Activated CD8-positive, alpha-beta memory T cell treated with anti-CD3 and anti-CD28 coated beads, Interleukin-2, amount 50 U/mL, for 4 hours (primary cell): ENCODE measurements at places on chromosomes 16 and 17.

GRCh38 chr17:41420134-41420533 is 4.3 kb downstream of the KRT37 start:
- no peak for DNase-seq

- no peak for DNase-seq
These were observed 5.1 kb downstream of the RAB37 start for GRCh38 chr17:74742153-74742515.

DNA sequence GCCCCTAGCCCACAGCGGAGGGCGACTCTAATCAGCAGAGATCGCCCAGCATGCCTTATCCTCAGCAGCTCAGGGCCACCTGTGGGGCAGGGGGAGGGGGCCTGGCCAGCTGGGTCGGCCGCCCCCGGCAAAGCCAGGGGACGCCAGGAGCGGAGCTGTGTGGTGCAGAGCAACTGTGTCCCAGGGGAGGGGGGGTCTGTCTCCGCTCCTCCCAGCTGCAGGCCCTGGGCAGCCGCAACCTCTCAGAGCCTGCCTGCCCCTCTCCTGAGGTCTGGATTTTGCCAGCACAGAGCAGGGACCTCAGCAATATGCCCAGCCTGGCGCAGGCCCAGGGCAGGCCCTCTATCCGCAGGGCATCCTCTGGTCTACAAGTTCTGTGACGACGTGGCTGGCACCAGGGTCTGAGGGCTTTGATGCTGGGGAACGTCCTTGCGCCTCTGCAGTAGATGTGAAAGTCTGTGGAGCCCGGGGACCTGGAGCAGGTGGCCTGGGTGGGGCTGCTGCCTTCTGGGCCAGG is 36.5 kb upstream of the SLC38A10 start:
- DNase-seq, result no peak

DNA sequence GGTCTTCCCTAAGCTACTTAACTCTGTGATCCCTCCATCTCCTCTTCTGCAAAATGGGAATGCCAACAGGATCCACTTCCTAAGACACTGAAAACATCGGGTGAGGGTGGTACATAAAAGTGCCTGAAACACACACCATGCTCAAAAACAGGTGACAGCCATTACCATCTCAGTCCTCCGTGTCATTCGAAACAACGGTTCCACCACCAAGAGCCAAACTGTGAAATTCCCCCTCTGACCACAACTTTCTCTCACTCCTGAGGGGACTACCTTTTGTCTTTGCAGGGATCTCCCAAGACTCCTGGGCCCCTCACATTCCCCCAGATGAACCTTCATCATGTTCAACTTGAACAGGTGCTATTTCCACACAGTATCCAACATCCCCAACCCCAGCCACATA is 37.0 kb downstream of the NUBP1 start:
- DNase-seq, result no peak

DNA sequence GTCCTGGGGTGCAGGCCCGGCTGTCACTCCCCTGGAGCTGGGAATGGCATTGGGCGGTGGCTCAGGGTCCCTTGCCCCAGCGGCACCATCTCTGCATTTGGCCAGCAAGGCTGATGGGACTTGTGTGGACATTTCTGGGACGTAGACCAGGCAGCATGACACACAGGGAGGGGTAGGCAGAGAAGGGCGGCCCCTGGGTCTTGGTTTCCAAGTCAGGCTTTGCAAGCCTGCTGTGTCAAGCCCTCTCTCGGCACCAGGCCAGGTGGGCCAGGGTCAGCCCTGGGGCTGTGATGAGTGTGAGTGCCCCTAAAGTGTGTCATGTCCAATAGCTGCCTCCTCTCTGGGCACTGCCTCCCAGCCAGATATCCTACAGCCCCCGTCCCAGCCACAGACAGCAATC is 335.2 kb downstream of the SEC14L1 start:
- DNase-seq, result no peak

GRCh38 chr16:30009990-30010843 is 610 bp downstream of the DOC2A start:
- DNase-seq, result no peak

DNA sequence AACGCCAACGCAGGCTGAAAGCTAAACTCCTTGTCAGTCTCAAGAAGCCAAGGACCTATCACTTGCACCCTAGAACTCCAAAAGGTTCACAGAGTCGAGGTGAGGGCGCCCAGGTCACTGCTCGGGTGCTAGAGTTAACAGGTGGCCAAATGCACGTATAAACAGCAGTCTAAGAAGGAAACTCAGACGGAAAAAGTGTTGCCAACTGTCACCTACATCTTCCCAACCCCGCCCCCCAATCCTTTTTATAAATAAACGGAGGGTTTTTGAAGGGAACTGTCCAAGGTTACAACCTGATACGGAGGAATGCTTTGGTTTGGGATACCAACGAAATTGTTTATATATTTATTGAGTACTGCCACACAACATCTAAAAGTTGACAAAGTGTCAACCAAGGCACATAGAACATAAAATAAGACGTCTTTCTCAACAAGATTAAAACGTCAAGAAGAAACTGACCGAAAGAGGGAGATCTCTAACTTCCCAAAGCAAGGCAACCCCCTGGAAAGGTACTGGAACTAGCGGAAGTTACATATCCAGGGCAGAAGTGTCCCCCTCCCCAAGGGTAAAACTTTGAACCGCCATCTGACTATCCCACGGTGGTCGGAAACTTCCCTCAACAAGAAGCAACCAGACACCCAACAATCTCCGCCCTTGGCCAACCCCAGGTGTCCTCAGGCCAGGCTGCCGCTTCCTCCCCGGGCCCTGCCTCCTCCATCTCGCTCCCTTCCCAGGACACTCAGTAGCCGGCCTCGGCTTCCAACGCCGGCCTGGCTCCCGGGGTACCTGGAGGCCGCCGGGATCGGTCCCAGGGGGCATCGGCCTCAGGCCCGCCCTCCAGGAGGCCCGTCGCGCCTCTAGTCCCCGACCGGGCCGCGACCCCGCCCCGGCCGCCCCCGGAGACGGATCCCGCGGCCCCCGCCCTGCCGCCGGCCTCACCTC is 982 bp downstream of the SPAG9 start:
- peak; percentile 28 for DNase-seq
